Foreskin keratinocyte (primary cell): ENCODE measurements at places on chromosomes 12 and 14. TPM values are rescaled to one million over a fixed set of nuclear protein-coding genes. Genes with fewer than 3 reads are reported as not detected.

Gene BBS10
- total RNA-seq, result 5.3 and 6.9 TPM in 2 replicates

Gene BEST3
- 0.03 and 0.04 TPM in 2 replicates for total RNA-seq

- DNase-seq, result no peak
Observed at GRCh38 chr14:57008534-57008933, 198.3 kb upstream of the OTX2 start.

DNA sequence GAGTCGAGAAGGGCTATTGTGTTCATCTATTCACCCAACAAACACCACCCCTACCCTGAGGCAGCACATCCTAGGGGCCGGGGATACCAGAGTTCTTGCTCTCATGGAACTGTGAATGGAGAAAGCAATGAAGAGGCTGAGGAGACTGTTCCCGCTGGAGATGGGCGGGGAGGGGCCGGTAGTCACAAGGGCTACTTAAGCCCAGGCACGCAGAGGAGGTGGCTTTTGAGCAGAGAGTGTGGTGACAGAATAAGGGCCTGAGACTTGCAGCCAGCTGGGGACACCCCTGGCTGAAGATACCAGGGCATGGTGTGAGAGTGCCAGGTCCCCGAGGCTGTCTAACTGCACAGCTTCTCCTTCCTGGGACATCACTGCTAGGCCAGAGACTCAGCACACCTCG lies 114.1 kb upstream of the EVL start:
- DNase-seq, result no peak

DNA sequence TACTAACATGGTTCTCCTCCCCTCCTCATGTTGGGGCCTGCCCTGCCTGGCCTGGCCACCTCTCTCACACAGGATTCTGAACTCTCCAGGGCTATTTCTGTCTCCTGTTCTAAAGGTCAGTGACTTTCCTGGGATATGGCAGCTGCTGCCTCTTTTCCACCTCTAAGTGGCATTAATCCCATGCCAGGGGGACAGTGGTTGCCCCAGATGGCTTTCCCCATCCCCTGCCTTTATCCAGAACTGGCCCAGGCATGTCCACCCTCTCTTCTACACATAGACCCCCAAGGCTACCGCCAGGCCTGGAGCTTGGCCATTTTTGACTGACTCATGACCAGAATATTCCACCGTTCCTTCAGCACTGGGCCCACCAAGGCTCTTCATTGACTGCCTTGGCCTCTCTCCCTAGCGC lies 90.4 kb downstream of the IRF2BPL start:
- no peak for DNase-seq

GRCh38 chr14:34172550-34173368 lies 221.9 kb upstream of the EGLN3 start:
- DNase-seq, result no peak

DNA sequence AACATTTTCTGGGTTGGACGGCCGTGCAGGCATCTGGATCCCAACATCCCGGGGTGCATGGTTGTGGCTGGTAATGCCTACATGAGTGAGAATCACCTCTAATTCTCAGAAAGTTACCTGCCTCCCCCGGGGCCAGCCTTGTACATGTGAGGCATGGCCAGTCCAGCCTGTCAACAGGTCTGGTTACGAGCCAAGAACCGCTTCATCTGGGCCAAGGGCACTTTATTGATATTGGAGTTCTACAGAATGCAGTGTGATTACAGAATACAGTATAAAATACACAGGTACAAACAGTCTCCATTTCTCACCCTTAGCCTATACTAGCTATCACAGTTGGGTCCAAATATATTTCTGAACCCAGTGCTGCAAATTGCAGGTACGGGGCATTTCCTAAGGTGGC lies 84.9 kb upstream of the EVL start:
- no peak for DNase-seq
